Body of pancreas (tissue), 4 donors: ENCODE measurements at places on chromosomes 3 and 15. TPM values are rescaled to one million over a fixed set of nuclear protein-coding genes. Genes with fewer than 3 reads are reported as not detected.

EFHB gene
- 1.3 TPM for total RNA-seq

DNA sequence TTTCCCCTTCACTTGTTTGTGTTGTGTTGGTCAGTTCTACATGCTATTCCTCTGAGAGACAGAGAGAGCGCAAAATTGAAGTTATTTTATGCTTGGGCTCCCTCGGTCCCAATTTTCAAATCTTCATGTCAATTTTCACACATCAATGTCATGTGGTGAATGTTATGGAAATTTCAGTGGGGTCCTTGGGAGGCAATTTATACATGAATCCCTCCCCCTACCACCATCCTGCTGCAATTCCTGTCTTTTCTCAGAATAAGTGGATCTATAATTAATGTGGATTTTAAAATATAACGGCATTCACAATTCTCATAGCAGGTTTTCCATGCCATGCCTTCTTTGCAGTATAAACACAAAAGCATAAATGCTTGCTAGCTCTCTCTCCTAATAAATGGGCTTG, 499.9 kb downstream of the MCTP2 start:
- H3K27ac ChIP-seq = no peak overlapping the region
- H3K4me1 ChIP-seq = no peaks in the 10 kb centered on the region
- no peaks in the 10 kb centered on the region for H3K27me3 ChIP-seq
- DNase-seq = no peak
- H3K36me3 ChIP-seq = no peaks in the 10 kb centered on the region

ADAMTS9 gene
- total RNA-seq = 54.7 TPM

GRCh38 chr3:183502237-183503181, 53.0 kb downstream of the KLHL6 start:
- H3K4me1 ChIP-seq = no peaks in the 10 kb centered on the region
- H3K27me3 ChIP-seq = no peaks in the 10 kb centered on the region
- no peaks in the 10 kb centered on the region for H3K36me3 ChIP-seq
- no peak overlapping the region for H3K27ac ChIP-seq

- H3K4me1 ChIP-seq = no peaks in the 10 kb centered on the region
- no peaks in the 10 kb centered on the region for H3K36me3 ChIP-seq
- DNase-seq = no peak
- no peaks in the 10 kb centered on the region for H3K27me3 ChIP-seq
- H3K4me3 ChIP-seq = no peak overlapping the region
Measured at GRCh38 chr3:161449785-161450184, 46.8 kb upstream of the OTOL1 start.

- no peak overlapping the region for H3K27ac ChIP-seq
- no peaks in the 10 kb centered on the region for H3K27me3 ChIP-seq
- no peak overlapping the region for H3K4me3 ChIP-seq
- peaks cover 21% of the 10 kb centered on the region for H3K4me1 ChIP-seq
- no peaks in the 10 kb centered on the region for H3K36me3 ChIP-seq
Measured at GRCh38 chr3:40873476-40873875, 325.8 kb upstream of the CTNNB1 start.

FOXB1 gene
- not detected for total RNA-seq

PLA1A gene
- 4.4 TPM for total RNA-seq

MYL3 gene
- 10.4 TPM for total RNA-seq

GRCh38 chr15:33048255-33048654, 146.3 kb downstream of the FMN1 start:
- DNase-seq = no peak
- H3K27ac ChIP-seq = no peak overlapping the region
- no peaks in the 10 kb centered on the region for H3K27me3 ChIP-seq
- peaks cover 11% of the 10 kb centered on the region for H3K4me1 ChIP-seq

GRCh38 chr3:179768080-179768479, 115.2 kb downstream of the USP13 start:
- H3K4me3 ChIP-seq = no peak overlapping the region
- peaks cover 14% of the 10 kb centered on the region for H3K4me1 ChIP-seq
- peaks cover 5% of the 10 kb centered on the region for H3K36me3 ChIP-seq
- H3K27ac ChIP-seq = no peak overlapping the region
- no peaks in the 10 kb centered on the region for H3K27me3 ChIP-seq

DNA sequence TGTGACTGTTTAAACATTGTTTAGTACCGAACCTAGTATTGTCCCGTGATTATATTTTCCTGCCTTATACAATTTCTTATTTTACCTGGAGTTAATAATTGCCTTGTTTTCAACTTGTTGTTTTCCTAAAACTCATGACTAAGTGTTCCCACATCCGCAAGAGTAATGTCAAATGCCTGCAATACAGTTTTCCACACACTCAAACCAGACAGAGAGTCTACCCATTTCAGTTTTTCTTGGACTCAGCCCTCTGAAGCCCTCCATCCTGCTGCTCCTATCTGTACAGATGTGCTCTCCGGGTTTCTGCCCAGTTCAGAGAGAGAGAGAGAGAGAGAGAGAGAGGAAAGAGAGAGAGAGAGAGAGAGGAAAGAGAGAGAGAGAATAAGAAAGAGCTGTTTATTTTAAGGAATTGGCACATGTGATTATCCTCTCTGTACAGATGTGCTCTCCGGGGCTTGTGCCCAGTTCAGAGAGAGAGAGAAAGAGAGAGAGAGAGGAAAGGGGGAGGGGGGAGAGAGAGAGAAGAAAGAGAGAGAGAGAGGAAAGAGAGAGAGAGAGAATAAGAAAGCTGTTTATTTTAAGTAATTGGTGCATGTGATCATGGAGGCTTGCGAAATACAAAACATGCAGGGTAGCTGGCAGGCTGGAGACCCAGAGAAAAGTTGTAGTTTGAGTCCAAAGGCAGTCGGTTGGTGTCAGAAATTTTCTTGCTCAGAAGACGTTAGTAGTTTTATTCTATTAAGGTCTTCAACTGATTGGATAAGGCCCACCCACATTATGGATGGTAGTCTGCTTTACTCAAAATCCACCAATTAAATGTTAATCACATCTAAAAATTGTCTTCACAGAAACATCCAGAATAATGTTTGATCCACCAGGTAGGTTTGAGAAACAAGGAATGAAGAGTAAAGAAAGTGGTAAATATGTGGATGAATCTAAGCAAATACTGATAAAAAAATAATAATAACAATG, 104.1 kb upstream of the GOLGA8J start:
- no peaks in the 10 kb centered on the region for H3K4me1 ChIP-seq
- H3K36me3 ChIP-seq = no peaks in the 10 kb centered on the region
- no peaks in the 10 kb centered on the region for H3K27me3 ChIP-seq
- no peak overlapping the region for H3K27ac ChIP-seq
- DNase-seq = no peak

GRCh38 chr3:196624067-196624790, 15.3 kb upstream of the NRROS start:
- no peaks in the 10 kb centered on the region for H3K27me3 ChIP-seq
- no peaks in the 10 kb centered on the region for H3K4me1 ChIP-seq
- H3K36me3 ChIP-seq = no peaks in the 10 kb centered on the region

CKMT1B gene
- 13.5 TPM for total RNA-seq

DNA sequence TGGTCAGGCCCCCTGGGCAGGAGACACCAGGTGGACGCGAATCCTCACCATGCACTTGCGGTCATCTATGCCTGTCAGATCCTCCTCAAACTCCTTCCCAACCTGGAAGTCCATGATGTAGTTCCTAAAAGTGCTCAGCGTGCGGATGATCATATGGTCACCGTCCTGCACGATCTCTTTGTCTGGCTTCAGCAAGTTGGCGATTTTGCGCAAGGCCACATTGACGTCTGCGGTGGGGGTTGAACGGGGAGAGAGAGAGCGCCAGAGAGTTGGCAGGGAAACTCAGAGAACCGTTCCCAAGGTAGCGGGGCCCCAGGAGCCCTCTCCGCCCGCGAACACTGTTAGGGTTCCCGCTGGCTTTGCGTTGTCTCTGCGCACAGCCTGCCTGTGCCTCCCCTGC, 809 bp downstream of the RBP1 start:
- H3K27me3 ChIP-seq = no peaks in the 10 kb centered on the region
- peak overlapping the region; percentile 95 for H3K27ac ChIP-seq
- peak overlapping the region; percentile 63 for H3K4me3 ChIP-seq
- H3K4me1 ChIP-seq = peaks cover 79% of the 10 kb centered on the region

DNA sequence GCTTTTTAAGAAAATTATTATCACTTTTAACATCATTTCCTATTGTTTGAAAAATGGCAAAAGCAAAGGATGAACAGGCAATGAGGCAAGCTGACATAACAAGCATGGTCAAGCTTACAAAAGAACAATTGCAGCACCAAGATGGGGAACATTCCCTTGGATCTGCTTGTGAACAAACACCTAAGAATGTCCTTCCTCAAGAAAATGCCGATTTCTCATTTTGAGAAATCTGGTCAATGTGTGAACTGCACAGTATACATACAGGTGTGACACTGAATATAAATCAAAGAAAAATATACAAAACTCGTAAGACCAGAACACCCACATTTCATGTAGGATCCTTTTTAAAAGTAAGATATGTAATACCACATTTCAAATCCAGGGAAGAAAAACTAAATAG, 58.9 kb downstream of the LRRFIP2 start:
- no peaks in the 10 kb centered on the region for H3K4me1 ChIP-seq
- no peaks in the 10 kb centered on the region for H3K36me3 ChIP-seq
- H3K27ac ChIP-seq = no peak overlapping the region
- no peak for DNase-seq
- no peak overlapping the region for H3K4me3 ChIP-seq

PYDC2 gene
- not detected for total RNA-seq

TMC3 gene
- total RNA-seq = not detected

- no peak overlapping the region for H3K4me3 ChIP-seq
- H3K4me1 ChIP-seq = no peaks in the 10 kb centered on the region
- H3K36me3 ChIP-seq = no peaks in the 10 kb centered on the region
- H3K27ac ChIP-seq = no peak overlapping the region
Measured at GRCh38 chr3:126911162-126912026, 71.5 kb upstream of the PLXNA1 start.

DNA sequence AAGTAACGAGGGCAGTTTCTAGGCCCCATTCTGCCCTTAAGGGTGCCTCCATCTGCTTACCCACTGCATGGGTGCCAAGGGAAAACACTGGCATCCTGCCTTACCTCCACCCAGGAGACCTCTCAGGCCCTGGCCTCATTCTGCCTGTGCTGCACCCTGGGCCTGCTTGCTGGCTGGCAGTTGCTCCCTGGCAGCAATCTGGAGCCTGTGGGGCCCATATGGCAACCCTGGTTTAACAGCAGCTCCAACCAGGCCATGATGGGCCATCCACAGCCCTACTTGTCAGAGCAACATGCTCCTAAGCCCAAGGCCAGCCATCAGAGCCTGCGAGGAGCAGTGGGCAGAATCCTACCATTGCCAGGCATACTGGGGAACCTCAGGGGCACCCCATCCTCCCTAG, 3.7 kb downstream of the C3orf18 start:
- H3K4me1 ChIP-seq = peaks cover 18% of the 10 kb centered on the region
- no peaks in the 10 kb centered on the region for H3K36me3 ChIP-seq
- no peak overlapping the region for H3K27ac ChIP-seq

DNA sequence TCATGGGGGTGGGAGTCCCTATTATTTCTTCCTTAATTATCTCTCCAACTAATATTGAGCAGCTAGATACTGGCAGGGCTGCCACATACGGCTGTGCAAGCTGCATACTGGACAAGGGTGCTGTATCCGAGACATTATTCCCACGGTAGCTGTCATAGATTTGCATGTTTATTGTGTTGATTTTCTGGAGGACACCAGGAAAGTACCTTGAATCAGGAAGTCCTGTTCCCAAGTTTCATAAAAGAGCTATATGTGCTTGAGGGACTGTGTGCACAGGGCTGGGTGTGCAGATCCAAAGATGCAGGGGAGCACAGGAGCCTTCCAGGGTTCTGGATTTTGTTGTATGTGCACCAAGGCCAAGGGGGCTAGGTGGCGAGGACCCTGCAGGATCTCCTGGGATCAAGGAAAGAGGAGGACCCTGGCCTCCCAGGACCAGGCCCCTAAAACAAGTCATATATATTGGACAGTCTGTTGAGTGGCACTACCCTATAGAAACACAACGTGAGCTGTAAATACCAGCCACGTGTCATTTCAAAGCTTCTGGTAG, 119.2 kb upstream of the ALDH1A3 start:
- no peaks in the 10 kb centered on the region for H3K36me3 ChIP-seq
- no peak for DNase-seq
- no peak overlapping the region for H3K27ac ChIP-seq

- no peak overlapping the region for H3K4me3 ChIP-seq
- H3K27me3 ChIP-seq = no peaks in the 10 kb centered on the region
- H3K27ac ChIP-seq = peak overlapping the region; percentile 23
- no peaks in the 10 kb centered on the region for H3K36me3 ChIP-seq
- H3K4me1 ChIP-seq = peaks cover 67% of the 10 kb centered on the region
- DNase-seq = peak; percentile 56
Measured at GRCh38 chr15:77160562-77161478, 89.9 kb upstream of the TSPAN3 start.

- no peaks in the 10 kb centered on the region for H3K4me1 ChIP-seq
- no peaks in the 10 kb centered on the region for H3K27me3 ChIP-seq
- H3K4me3 ChIP-seq = no peak overlapping the region
- H3K27ac ChIP-seq = no peak overlapping the region
- H3K36me3 ChIP-seq = no peaks in the 10 kb centered on the region
Measured at GRCh38 chr3:155995525-155996370, 124.6 kb upstream of the KCNAB1 start.

- H3K4me1 ChIP-seq = no peaks in the 10 kb centered on the region
- no peak overlapping the region for H3K27ac ChIP-seq
- H3K4me3 ChIP-seq = no peak overlapping the region
Measured at GRCh38 chr3:195881276-195881988, 26.9 kb downstream of the TNK2 start.

GRCh38 chr3:30613133-30613825, 6.9 kb downstream of the TGFBR2 start:
- no peak overlapping the region for H3K27ac ChIP-seq
- H3K4me1 ChIP-seq = peaks cover 56% of the 10 kb centered on the region
- no peaks in the 10 kb centered on the region for H3K36me3 ChIP-seq

LRRC31 gene
- not detected for total RNA-seq

GRCh38 chr3:178494386-178494785, 41.9 kb upstream of the KCNMB2 start:
- H3K27ac ChIP-seq = no peak overlapping the region
- no peaks in the 10 kb centered on the region for H3K36me3 ChIP-seq
- H3K4me3 ChIP-seq = no peak overlapping the region
- H3K27me3 ChIP-seq = no peaks in the 10 kb centered on the region
- DNase-seq = no peak
- peaks cover 5% of the 10 kb centered on the region for H3K4me1 ChIP-seq

- H3K4me1 ChIP-seq = peaks cover 12% of the 10 kb centered on the region
- no peaks in the 10 kb centered on the region for H3K36me3 ChIP-seq
- H3K27ac ChIP-seq = no peak overlapping the region
- no peak for DNase-seq
- no peak overlapping the region for H3K4me3 ChIP-seq
- no peaks in the 10 kb centered on the region for H3K27me3 ChIP-seq
Measured at GRCh38 chr3:42508562-42508961, 6.1 kb downstream of the VIPR1 start.

DNA sequence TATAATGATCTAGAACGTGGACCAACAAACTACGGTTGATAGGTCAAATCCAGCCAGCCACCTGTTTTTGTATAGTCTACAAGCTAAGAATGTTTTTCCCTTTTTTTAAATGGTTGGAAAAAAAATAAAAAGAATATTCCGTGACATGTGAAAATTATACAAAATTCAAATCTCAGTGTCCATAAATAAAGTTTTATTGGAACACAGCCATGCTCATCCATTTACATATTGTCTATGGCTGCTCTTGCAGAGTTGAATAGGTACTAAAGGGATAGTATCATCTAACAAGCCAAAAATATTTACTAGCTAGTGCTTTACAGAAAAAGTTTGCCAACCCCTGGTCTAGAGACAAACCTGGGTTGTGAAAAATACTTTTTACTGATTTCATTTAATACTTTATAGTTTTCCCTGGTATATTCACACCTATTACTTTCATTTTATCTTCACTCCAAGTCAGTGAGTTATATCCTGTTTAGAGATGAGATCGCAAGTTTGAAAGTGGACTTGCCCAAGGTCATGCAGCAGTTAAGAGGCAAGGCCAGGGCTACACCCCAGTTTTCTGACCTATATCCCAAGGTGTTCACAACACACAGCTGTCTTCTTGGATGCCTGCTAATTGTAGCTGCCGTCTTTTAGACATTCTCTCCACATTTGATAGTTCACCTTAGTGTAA, 58.4 kb downstream of the IGF2BP2 start:
- no peaks in the 10 kb centered on the region for H3K27me3 ChIP-seq
- H3K4me1 ChIP-seq = peaks cover 12% of the 10 kb centered on the region
- no peak for DNase-seq
- H3K4me3 ChIP-seq = no peak overlapping the region
- no peak overlapping the region for H3K27ac ChIP-seq
